ENCODE measurements at places on chromosomes 12 and 14.
A peak's percentile ranks its signal among the peaks of the same experiment; 100 is the strongest.

- no peak for DNase-seq
Measured at GRCh38 chr12:131612092-131612755, 98.7 kb upstream of the SFSWAP start.

GRCh38 chr12:26106347-26106746, 18.5 kb downstream of the BHLHE41 start:
- DNase-seq = no peak

DNA sequence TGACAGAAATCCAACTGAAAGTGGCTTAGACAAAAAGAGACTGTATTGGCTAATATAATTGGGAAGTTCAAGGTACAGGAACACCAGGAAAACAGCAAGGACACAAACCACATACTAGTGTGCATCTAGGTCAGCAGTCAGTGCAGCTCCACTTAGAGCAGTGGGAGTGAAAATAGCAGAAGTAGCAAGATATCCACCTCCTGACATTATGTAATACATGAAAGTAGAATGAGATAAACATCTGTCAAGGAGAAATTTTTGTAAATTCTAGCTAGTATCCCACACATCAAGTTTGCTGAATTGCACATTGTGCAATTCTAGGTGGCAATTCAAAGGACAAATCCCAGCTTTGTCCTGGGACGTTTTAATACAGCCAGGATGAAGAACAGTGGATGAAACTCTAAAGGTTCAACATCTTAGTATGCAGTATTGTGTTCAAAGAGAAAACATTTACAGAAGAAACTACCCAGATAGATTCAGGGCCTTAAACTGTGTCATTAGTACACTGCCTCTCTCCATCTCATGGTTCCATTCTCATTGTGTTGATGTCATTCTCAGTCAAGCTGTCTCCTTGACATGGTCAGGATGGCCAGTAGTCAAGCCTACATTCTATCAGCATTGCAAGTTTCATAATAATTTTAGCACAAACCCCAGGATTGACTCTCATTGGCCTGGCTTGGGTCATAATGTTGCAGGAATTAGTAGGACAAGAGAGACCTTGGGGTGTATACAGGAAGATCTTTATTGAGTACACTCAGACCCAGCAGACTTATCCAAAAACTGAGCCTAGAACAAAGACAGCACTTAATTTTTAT, 56.8 kb downstream of the SDR9C7 start:
- DNase-seq = no peak

DNA sequence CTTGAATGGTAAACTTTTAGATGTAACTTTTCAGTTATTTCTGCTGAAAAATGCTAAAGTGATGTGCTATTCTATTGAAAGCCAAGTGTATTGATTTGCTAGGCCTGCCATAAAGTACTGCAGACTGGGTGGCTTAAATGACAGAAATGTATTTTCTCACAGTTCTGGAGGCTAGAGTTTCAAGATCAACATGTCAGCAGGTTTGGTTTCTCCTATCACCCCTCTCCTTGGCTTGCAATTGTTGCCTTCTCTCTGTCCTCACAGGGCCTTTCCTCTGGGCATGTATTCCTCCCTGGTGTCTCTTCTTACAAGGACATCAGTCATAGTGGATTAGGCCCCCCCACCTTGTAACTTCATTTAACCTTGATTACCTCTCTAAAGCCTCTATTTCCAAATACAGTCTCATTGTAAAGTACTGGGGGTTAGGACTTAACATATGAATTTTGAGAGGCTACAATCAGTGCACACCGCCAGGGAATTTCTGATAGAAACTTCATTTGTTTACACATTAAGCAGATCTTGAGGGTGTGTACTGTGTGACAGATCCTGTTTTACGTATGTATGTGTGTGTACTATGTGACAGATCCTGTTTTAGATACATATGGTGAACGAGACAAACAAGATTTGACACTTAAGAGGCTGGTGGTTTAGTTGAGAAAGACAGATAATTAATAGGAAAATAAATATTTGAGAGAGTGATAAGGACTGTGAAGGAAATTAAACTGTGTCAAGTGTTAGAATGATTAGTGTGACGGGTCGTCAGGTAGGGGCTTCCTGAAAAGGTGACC, 49.5 kb downstream of the ADIPOR2 start:
- no peak for DNase-seq

GRCh38 chr14:65226824-65227604, 124.7 kb upstream of the MAX start:
- DNase-seq = no peak

GRCh38 chr12:66092559-66093269, 37.8 kb downstream of the LLPH start:
- no peak for DNase-seq

DNA sequence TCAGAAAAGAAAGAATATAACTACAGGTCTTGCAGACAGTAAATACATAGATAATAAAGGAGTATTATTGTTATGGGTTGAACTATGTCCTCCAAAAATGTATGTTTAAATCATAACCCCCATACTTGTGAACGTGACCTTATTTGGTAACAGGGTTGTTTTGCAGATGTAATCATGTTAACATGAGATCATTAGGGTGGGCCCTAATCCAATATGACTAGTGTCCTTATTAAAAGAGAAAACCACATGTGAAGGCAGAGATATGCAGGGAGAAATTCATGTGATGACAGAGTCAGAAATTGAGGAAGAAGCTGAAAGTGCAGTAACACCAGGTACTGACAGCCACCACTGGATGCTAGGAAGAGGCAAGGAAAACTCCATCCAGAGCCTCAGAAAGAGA, 29.0 kb downstream of the MAGOHB start:
- DNase-seq = no peak

GRCh38 chr12:131387281-131388163, 323.4 kb upstream of the SFSWAP start:
- DNase-seq = no peak

- no peak for DNase-seq
Measured at GRCh38 chr12:93583627-93584392, 11.3 kb downstream of the SOCS2 start.

- peak; percentile 45 for DNase-seq
Measured at GRCh38 chr14:35883677-35884293, 57.6 kb downstream of the BRMS1L start.

- no peak for DNase-seq
Measured at GRCh38 chr14:100076133-100076532, 10.9 kb downstream of the EVL start.
